Uterus (tissue), 4 donors: ENCODE measurements at places on chromosomes 16 and 17. TPM values are rescaled to one million over a fixed set of nuclear protein-coding genes. Genes with fewer than 3 reads are reported as not detected.

The TK1 gene
- total RNA-seq: 1.4 TPM

GRCh38 chr16:68093816-68094613 is 8.8 kb downstream of the NFATC3 start:
- no peak for DNase-seq

DNA sequence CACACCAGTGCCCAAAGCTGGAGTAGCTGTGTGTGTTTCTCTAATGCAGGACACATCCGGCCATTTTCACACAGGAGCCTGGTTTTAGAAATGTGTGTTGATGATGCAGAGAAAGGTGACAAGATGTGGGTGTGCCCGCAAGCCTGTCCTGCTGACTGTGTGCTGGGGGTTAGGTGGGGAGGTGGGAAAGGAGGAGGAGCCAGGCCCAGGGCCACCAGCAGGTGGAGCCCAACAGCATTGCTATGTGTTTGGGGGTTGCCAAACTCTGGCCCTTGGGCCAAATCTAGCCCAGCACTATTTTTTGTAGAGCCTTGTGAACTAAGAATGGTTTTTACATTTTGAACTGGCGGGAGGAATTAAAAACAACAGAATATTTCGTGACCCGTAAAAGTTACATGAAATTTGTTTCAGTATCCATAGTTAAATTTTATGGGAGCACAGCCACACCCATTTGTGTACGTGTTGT is 61.7 kb upstream of the LGALS9 start:
- DNase-seq: no peak

- DNase-seq: no peak
Measured at GRCh38 chr17:45941395-45941794, 47.0 kb downstream of the MAPT start.

GRCh38 chr16:1942047-1942809 is 771 bp downstream of the MSRB1 start:
- no peak for DNase-seq

GRCh38 chr17:1755252-1755826 is 6.5 kb upstream of the SERPINF1 start:
- DNase-seq: no peak

The TMIGD1 gene
- total RNA-seq: not detected
